ENCODE measurements at places on chromosomes 4 and X.

- DNase-seq = peak; percentile 89
These were observed 131.7 kb upstream of the PCDH18 start for GRCh38 chr4:137664046-137664387.

DNA sequence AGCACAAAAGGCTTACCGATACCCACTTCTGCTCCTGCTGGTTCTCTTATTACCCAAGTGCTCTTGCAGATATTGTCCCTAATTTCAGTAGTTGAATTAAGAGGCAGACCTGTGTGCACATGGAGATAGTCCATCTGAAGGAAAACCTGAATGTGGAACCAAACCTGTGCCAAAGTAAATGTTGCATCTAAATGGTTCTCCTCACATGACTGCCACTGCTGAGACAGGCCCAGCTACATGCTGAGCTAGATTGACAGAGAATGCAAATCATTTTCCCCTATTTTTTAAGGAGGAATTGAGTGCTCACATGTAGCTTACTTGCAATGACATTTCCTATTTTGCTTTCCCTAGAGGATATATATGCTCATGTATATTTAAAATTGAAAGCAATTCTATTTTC is 609.1 kb upstream of the TECRL start:
- no peak for DNase-seq

- DNase-seq = no peak
These were observed 205.6 kb upstream of the AR start for GRCh38 chrX:67338262-67338661.

DNA sequence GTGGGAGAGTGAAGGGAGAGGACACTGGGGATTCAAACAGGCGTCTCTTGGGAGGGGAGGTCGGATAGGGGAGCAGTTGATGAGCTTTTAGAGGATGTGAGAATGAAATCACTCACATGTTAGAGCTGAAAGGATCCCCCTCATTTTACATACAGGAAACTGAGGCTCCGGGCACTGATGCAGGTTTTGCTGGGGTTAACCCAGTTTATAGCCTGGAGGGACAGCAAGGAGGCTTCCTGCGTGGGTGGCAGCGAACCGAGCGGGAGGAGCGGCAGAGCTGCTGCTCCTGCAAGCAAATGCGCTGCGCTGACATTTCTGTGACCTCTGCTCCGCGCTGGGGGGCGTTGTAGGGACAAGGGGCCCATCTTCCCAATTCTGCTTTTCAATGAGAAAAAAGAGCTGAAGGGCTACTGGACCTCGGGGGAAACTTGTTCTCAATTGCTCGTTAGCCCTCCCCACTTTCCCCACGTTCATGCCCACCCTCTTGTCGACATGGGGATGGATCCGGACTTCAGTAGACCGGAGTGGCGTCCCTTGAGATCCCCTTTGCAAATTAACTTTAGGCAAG is 1.2 kb upstream of the NEUROG2 start:
- DNase-seq = no peak

GRCh38 chr4:61202638-61203435 is 2.7 kb downstream of the ADGRL3 start:
- no peak for DNase-seq

GRCh38 chr4:47270201-47270888 is 193.2 kb downstream of the COMMD8 start:
- DNase-seq = no peak

DNA sequence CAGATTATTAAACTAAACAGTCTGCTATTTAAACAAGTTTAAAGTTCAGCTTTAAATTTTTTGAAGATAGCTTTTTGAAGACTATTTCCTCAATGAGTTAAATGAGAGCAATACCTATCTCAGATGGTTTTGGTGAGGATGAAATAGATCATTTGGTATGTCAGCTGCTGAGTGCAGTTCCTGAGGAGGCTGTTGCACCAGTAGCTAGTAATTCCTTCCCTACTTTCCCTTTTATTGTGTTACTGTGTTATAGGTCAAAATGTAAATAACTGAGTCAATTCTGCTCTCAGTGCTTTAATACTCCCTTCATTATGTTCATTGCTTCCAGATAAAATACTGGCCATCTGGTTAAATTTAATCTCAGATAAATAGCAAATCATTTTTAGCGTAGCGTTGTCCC is 48.6 kb downstream of the BMPR1B start:
- no peak for DNase-seq

DNA sequence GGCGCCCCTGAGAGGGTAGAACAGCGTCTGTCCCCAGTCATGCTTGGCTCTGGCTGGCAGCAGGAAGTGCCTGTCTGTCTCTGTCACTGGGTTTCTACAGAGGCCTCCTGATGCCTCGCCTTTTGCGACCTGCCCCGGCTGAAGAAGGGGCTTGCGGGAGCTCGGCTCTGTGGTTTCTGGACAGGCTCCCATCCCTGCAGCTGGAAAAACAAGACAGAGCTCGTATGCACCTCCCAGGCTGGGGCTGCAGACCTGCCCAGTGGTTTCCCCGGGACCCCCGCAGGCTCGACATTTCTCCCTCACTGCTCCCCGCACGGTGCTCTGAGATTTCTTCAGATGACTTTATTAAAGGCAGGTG is 57.0 kb upstream of the SORCS2 start:
- DNase-seq = no peak

GRCh38 chr4:126568652-126569570 is 1063.8 kb upstream of the INTU start:
- DNase-seq = no peak

- no peak for DNase-seq
These were observed 77.8 kb upstream of the STIM2 start for GRCh38 chr4:26782830-26783202.

DNA sequence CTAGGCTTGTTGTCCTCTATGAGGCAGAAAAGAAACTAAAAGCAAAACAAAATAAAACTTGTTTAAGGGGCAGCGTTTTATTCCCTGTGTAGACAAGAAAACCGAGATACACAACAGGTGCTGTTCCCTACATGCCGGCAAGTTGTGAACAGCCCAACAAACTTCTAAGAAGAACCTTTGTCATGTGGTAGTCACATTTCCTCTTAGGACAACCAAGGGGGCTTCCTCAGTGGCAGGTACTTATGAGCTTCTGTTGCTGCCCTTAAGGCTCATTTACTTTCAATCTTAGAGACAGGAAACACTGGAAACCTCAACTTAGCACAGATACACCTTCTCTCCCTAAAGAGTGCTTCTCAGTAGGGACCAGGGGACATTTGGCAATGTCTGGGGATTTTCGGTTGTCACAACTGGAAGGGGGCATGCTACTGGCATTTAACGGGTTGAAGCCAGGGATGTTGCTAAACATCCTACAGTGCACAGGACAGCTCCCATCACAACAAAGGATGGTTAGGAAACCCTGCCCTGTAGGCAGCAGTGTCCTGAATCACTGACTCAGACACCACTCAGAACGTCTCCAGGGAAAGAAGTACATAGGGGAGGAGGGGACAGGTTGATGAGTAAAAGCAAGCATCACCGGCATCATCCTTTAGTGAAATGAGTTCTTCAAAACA is 111.0 kb downstream of the ASB9 start:
- DNase-seq = no peak

DNA sequence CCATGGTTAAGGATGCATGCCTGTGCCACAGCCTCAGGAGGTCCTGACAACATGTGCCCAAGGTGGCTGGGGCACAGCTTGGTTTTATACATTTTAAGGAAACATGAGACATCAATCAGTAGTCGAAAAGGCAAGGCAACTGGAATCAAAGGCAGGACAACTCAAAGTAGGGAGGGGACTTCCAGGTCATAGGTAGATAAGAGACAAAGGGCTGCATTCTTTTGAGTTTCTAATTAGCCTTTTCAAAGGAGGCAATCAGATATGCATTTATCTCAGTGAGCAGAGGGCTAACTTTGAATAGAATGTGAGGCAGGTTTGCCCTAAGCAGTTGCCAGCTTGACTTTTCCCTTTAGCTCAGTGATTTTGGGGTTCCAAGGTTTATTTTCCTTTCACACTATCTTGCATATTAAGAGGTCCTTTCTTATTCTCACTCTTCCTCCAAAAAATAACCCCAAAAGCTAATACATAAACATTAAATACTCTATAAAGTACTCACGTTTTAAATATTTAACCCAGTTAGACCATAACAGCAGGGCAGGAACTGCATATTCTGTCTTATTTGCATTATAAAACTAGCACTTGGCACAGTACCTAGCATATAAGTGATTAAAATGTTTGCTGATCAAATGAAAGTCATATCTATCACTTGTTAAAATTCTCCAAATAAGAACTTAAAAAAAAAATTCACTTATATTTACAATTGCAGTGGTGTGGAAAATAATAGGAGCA is 36.3 kb upstream of the UGT8 start:
- no peak for DNase-seq

DNA sequence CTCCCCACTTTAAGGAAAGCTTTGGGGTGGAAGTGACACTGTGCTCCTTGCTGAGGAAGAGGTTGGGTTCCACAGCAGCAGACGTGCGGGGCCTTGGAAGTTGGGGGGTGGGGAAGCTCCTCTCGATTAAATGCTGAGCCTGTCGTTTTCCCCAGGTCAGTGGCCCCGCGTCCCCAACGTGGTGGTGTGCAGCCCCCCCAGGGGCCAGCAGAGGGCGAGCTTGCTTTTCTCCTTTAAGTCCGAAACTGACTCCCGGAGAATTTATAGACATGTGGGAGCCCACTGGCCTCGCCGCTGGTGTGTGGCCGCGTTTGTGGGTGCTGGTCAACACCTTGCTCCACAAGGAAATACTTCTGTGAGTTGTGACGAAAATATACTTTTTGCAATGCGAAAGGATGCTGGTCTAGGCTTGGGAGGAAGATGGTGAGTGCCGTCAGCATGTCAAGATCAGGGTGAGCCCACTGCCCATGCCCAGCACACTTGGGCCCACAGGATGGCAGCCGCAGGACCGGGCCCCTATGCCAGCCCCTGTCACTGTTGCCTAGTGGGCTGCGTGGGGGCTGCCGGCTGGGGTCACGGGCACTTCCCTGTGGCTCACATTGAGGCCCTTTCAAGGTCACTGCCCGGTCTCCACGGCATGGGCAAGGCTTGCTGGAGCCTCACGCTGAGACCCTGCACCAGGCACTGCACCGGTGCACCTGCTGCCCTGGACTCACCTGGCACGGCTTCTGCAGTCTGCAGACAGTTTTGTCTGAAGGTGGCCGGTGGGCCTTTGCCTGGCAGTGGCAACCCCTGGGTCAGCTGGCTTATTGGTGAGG is 9.4 kb downstream of the UVSSA start:
- no peak for DNase-seq

- DNase-seq = no peak
These were observed 343.4 kb upstream of the RASGEF1B start for GRCh38 chr4:81814987-81815541.

- DNase-seq = no peak
These were observed at the start of gene NEXMIF for GRCh38 chrX:74925225-74926088. Gene NEXMIF, minus strand, starts transcription at chrX:74925452.
